ENCODE measurements at places on chromosomes 4 and X.
A peak's percentile ranks its signal among the peaks of the same experiment; 100 is the strongest.

DNA sequence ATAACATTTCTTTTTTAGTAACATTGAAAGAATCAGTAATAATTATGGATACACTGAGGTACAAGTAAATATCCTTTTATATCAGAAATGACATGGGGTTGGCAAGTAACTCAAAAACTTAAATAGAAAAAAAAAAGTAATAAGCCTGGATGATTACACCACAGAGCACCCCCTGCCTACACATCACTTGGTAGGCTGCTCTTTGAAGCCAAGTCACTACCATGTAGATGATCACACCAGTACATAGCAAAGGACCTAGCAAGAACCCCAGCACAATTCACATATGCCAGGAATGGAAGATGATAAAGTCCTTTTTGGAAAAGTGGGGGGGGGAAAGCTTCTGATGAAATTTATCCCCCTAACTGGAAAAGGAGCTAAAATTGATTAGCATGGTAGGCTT, 56.9 kb downstream of the METTL14 start:
- no peak for DNase-seq

- DNase-seq = peak; percentile 37
These were observed 85.5 kb downstream of the CT47B1 start for GRCh38 chrX:120790118-120790517.

GRCh38 chrX:10753116-10753515, 132.7 kb upstream of the MID1 start:
- DNase-seq = no peak

DNA sequence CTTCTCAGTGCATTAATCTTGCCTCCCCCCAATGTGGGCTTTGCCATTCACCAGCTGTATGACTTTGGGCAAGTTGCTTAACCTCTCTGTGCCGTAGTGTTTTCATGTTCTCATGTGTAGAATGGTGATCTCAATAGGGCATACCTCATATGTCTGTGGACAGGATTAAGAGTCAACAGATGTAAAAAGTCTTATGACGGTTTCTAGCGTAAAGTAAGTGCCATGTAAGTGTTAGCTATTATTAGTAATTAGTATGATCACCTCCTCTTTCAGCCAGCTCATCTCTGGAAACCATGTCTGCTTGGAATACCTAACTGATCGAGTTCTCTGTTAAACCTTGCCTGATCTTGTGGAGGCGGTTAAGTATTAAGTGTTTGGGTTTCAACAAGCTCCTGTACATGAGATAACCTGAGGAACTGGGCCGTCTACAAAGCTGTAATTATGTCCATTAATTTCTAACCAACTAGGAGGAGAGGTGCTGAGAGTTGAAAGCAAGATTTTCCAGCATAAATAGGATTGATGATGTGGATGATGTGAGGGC, 66.3 kb downstream of the TSC22D3 start:
- no peak for DNase-seq

- DNase-seq = no peak
These were observed 59.4 kb upstream of the SORCS2 start for GRCh38 chr4:7132730-7133582.

GRCh38 chrX:12949205-12949926, 25.5 kb upstream of the TMSB4X start:
- DNase-seq = no peak

GRCh38 chr4:52612341-52612740, 46.8 kb downstream of the USP46 start:
- no peak for DNase-seq

DNA sequence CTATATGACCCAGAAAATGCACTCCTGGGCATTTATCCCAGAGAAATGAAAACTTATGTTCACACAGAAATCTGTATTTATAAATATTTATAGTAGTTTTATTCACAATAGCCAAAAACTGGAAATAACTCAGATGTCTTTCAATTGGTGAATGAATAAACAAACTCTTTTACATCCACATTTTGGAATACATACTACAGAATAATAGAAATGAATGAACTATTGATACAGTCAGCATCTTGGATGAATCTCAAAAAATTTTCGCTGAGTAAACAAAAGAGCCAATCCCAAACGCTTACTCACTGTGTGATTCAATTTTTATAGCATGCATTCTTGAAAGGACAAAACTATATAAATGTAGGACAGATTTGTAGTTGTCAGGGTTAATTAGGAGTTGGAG, 75.1 kb upstream of the HTR2C start:
- no peak for DNase-seq

- no peak for DNase-seq
These were observed 99.6 kb downstream of the UGT8 start for GRCh38 chr4:114698231-114698630.

DNA sequence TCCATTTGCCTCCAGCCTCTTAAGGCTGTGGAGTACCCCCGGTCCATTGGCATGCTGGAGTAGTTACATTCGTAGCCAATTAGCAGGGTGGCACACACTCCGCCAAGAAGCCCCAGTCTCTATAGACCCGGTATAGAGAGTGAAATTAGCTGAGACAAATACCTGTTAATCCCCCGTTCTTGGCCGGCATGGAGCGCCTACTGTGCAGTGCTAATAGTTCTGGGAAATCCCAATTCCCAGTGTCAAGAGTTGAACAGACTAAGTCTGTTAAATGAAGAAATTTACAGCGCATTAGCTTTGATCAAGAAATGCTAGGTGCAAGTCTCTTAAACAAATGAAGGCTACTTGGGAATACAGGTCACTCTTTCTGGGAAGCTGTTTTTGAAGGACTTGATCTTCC, 127.8 kb upstream of the ARX start:
- no peak for DNase-seq

DNA sequence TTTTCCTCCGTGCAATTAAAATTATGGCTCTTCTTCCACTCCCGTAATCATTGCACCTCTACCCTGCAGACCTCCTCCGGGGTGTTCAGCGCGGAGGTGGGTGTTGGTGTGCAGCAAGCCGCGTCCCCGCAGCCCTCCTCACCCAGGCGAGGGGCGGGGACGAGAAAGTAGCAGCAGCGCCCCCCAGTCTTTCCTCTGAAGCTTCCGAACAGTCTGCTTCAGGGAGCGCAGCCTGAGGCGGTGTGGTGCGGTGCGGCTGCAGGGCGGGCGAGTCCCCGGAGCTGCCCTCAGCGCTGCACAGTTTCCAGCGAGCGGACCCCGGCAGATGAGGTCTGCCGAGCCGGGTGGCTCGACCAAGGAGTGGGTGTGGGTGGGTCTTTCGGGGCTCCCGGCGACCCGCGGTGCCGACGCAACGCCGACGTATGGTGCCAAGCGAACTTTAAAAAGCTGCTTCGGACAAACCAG, at the start of gene FRAS1:
Gene FRAS1, plus strand, starts transcription at position 189 of the 465 bp plus-strand sequence. CDS start 687 bp downstream, outside the sequence.
- no peak for DNase-seq

DNA sequence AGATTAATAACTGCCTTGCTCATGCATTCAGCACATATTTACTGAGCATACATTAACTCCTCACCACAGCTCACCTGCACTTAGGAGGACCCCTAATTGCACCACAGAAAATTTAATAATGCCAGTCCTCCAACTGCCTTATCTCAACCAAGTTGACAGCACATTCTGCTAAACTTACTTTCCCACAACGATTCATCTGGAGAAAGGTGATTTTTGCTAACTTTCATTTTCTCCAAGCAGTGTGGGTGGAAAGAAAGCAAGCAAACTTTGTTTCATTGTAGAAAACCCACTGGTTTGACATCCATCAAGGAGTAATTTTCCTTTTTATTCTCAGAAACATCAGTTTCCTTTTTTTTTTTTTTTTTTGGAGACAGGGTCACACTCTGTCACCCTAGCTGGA, 49.1 kb downstream of the RASGEF1B start:
- DNase-seq = no peak

DNA sequence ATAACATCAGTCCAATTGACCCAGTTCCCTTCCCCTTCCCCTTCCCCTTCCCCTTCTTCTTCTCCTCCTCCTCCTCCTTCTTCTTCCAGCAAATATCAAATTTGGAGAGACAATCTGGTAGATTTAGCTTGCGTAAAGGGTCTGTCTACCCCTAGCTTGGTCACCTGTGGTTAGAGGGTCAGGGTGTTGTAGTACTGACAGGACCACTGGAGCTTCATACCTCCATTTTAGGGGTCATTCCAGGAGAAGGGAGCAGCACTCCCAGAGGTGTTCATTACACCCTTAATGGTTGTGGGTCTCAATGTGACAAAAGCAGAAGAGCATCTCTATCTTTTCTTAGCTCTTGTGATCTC, 3.7 kb upstream of the FGB start:
- DNase-seq = no peak

- no peak for DNase-seq
These were observed 34.4 kb upstream of the GK2 start for GRCh38 chr4:79442422-79442821.

DNA sequence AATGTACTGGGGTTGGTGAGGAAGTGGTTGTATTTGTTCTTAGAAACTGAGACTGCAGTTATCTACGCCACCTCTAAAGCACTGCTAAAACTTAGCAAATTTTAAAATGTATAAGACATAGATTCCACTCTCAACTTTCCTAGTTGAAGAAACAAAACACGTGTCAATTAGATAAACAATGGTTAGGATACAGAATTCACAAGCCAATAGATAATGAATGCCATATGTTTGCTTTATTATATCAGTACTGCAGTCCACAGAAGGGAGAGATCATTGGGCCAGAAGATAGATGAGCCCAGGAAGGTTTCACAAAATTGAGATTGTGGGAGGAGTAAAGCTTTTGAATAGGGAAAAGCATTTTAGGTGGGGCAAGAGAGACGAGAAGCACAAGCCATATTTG, 14.3 kb downstream of the TMEM33 start:
- DNase-seq = no peak

DNA sequence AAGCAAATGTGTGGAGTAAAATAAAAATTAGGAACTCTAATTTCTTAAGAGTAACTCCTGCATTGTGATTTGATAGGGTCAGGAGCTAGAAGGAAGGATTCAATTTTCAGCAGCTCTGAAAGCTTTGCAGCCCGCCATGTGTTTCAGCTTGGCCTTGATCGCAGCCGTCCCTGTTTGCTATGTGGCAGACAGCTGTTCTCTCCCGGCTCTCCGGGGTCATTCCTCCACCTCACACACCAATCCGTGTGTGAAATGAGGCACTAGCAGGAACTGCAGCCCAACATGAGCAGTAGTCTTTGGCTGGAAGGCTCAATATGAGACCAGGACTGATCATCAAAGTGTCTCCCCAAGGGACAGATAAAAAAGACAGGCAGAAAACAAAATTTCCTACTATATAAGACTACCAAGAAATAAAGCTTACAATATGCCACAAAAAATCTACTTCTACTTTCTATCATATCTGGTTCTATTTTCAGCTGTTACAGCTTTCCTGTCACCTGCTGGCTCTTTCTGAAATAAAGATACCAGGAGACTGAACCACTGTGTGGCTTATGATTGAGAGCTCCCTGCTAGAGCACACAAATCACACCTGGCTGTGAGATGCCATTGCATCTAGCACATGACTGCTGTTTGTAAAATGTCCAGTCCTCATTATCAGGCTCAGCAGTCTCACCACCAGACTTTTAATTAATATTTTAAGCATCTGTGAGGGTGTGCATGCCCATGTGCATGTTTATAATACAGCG, 44.1 kb upstream of the SEC24B start:
- DNase-seq = no peak

DNA sequence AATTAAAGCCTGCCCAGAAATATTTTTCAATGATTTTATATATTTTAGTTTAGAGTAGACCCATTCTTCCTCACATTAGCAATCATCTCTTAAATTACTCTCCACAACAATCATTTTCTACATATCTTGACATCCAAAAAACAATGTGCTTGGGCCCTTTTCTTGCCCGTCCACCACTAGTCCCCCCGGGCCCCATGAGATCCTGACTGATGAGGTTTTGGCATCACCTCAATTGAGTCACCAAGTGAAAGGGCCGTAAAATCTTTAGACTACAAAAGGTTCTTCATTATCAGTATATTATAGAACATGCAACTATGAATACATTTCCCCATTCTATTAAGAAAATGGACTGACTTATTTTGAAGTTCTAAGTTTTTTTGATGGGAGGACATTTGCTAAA, 4.0 kb upstream of the CDKL2 start:
- DNase-seq = no peak

DNA sequence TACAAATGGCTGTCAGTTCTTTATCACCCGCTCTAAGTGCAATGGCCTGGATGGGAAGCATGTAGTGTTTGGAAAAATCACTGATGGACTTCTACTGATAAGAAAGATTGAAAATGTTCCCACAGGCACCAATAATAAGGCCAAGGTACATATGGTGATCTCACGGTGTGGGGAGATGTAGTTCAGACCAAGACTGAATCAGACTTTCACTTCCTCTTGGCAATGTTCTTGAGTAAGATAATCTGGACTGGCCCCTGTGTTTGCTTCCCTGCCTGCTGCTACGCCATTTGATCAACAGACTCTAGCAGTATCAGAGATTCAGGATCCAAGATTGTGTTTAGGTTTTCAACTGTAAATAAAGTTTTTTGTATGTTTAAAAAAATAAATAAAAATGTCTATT, 682.2 kb upstream of the AMOT start:
- DNase-seq = no peak

DNA sequence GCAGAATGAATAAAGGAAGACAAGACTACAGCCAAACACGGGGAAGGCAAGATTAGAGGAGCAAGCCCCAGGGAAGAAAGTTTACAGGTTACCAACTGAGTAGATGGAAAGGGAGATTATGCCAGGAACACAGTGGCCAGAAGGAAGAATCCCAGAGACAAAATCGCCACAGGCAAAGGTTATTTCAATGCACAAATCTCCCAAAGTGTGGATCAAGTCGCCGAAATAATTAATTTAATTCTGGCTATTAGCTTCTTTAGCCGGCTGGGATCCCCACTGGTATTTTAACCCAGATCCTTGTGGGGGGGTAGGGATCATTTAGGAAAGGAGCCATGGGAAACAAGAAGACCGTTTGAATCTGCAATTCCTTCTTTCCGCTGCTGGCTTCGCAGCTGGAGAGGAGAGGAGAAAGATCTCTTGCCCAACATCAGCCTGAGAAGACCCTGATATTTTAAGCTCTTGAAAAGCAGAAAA, 171.0 kb downstream of the DHX15 start:
- no peak for DNase-seq

DNA sequence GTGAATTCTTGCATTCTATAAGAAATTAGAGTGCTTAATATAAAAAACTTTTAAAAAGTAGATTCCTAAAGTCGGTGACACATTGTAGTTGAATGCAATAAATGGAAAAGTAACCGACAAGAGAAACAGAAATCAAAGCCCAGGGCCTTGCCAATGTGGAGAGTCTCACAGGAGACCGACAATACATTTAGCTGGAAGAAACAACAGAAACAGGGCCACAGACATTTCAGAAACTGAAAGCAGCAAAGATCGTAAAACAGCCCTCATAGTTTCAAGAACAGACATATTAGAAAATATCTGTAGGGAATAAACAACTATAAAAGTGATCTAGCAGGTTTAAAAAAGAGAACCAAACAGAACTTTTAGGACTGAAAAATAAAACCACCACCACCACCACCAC, 49.5 kb downstream of the STAP1 start:
- no peak for DNase-seq

- no peak for DNase-seq
These were observed 431.2 kb downstream of the GPM6A start for GRCh38 chr4:175380841-175381240.
